SK-N-SH (cell line): ENCODE measurements at places on chromosomes 11 and 22. TPM values are rescaled to one million over a fixed set of nuclear protein-coding genes. Genes with fewer than 3 reads are reported as not detected.

Gene DUSP8
- polyA plus RNA-seq, result 2.0 and 2.2 TPM in 2 replicates

Gene MS4A12
- polyA plus RNA-seq, result not detected in 2 replicates

Gene GALR3
- not detected in 2 replicates for polyA plus RNA-seq

- no peak for DNase-seq
Observed at GRCh38 chr11:12971955-12972354, 37.2 kb upstream of the RASSF10 start.

Gene KREMEN1
- polyA plus RNA-seq, result 7.9 and 10.0 TPM in 2 replicates

Gene OR2AG1
- not detected in 2 replicates for polyA plus RNA-seq
